ENCODE measurements at places on chromosomes 3 and 15.

- DNase-seq: no peak
Measured at GRCh38 chr15:89150762-89151664, 62.8 kb downstream of the ABHD2 start.

DNA sequence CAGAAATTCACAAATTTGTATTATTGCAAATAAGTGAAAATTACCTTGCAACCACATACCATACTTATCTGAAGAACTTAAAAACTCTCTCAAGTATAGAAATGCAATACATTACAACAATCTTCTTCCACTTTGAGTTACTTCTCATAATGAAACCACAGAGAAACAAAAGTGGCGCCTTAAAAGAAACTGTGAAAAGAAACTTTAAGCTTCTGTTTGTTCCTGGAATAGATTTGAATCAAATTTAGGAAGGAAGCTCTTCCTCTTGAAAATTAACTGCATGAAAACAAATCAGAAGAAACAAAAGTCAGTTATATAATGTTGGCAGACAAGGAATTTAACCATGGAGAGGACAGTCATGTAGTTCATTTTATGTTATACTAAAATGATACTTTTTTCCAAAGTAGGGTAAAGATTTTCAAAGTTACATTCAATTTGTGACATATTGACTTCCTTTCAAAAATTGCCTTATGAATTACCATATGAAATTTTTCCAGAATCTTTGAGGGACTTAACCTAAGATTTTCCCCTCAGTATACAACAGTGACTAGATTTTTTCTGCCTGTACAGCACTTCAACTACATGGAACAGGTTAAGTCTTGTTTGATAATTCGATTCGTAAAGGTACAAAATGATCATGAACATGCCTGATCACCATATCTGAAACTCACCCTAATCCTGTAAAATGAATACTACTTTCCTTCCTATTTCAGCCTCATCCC lies 57.6 kb upstream of the TNFSF10 start:
- no peak for DNase-seq

DNA sequence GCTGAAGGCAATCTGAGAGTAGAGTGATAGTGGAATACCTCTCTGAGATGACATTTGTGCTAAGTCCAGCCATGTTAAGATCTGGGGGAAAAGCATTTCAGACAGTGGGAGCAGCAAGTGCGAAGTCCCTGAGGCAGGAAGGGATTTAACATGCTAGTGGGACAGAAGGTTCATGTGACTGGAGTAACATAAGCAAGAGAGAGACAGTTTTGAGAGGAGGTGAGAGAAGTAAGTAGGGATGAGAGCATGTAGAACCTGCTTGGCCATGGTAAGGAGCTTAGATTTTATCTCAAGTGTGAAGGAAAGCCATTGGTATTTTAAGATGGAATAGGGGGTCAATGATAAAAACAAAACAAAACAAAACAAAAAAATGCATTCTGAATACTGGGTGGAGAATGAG lies 358.6 kb upstream of the KCNH8 start:
- no peak for DNase-seq

DNA sequence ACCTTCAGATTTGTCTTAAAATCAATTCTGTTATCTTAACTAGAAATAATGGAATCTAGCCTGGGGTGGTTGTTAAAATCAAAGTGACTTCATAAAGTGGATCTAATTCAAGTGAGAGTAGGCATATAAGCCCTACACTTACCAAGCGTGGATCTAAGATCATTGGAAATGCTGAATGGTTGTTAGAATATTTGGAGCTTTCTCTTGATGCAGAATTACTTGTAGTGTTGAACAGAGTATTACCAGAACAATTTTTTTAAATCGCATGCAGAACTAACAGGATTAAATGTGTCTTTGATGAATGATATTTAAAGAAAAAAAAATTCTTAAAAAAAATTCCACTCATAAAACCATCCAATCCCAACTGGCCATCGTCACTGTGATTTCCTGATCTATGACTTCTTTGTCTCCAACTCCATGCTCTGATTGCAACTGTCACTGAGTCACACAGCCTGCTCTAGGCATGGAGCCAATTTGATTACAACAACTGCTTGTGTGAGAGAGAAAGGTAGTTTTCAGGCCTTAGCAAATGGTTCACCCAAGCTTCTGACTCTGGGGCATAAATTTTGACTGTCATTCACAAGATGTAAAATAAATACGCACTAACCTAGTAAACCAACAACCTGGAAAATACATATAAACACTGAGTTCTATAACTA lies 25.9 kb upstream of the SPRED1 start:
- peak; percentile 73 for DNase-seq
